Body of pancreas (tissue), 4 donors: ENCODE measurements at places on chromosomes 5 and 9. TPM values are rescaled to one million over a fixed set of nuclear protein-coding genes. Genes with fewer than 3 reads are reported as not detected.

GRCh38 chr5:169801324-169801777 is 164.3 kb downstream of the DOCK2 start:
- DNase-seq: no peak
- H3K4me3 ChIP-seq: no peak overlapping the region
- H3K4me1 ChIP-seq: no peaks in the 10 kb centered on the region
- H3K27ac ChIP-seq: no peak overlapping the region
- no peaks in the 10 kb centered on the region for H3K36me3 ChIP-seq
- no peaks in the 10 kb centered on the region for H3K27me3 ChIP-seq

GRCh38 chr9:117414906-117415331 is at the start of gene ASTN2:
Gene ASTN2 (minus strand): TSS chr9:117415057. CDS start chr9:117414938, 119 bp downstream.
- peak within 1 kb of the TSS; percentile 24 for H3K4me3 ChIP-seq
- no peak within 1 kb of the TSS for H3K27ac ChIP-seq
- H3K4me1 ChIP-seq: peaks cover 29% of the 10 kb centered on the region
- no peaks in the 10 kb centered on the region for H3K36me3 ChIP-seq
- no peaks in the 10 kb centered on the region for H3K27me3 ChIP-seq

- DNase-seq: no peak
- H3K27ac ChIP-seq: no peak overlapping the region
- no peaks in the 10 kb centered on the region for H3K27me3 ChIP-seq
These were observed 38.8 kb downstream of the CWC27 start for GRCh38 chr5:64807520-64807919.

DNA sequence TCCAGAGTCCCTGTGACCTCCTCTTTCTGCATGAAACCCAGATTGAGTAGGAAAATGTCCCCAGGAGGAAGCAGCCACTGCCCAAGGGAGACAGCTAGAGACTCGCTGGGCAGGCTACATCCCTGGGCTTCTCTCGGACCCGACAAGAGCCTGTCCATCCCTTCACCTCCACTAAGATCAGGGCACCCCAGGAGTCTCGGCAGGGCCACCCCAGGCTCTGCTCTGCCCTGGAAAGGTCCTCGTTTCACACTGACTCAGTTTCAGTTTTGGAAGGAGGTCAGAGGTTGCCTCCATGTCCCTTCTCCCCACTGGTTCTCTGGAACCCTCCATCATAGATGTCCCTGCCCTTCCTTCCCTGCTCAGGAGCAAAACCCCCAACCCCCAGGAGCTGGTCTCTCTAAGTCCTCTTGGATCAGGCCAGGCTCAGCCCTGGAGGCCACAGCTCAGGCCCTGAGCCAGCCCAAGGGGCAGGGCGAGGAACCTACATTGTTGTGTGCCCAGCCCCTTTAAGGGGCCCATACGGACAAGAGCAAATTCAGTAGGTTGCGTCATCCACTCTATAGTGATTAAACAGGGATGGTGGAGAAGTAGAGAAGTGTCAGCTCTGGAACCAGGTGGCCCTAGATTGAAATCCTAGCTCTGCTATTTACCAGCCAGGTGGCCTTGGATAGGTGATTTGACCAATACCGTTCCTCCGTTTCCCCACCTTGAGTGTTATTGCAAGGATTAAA is 37.4 kb downstream of the C9orf50 start:
- no peak overlapping the region for H3K27ac ChIP-seq
- no peak overlapping the region for H3K4me3 ChIP-seq
- no peak for DNase-seq

DNA sequence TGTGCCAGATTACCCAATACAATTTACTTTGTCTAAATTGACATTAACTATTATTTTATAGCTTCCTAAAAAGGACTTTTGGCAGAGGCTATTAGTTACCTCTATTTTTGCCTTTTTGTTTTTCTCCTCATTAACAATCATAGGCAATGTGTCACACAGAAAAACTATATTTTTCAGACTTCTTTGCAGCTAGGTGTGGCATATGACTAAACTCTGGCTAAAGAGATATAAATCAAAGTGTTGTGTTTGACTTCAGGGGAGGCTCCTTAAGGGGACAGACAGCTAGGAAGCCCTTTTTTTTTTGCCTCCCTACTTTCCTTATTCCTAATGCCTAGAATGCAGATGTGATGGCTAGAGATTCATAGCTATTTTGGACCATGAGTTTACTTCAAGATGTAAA is 19.7 kb upstream of the GCNT4 start:
- no peaks in the 10 kb centered on the region for H3K27me3 ChIP-seq
- H3K4me1 ChIP-seq: no peaks in the 10 kb centered on the region
- H3K36me3 ChIP-seq: no peaks in the 10 kb centered on the region
- H3K27ac ChIP-seq: no peak overlapping the region

DNA sequence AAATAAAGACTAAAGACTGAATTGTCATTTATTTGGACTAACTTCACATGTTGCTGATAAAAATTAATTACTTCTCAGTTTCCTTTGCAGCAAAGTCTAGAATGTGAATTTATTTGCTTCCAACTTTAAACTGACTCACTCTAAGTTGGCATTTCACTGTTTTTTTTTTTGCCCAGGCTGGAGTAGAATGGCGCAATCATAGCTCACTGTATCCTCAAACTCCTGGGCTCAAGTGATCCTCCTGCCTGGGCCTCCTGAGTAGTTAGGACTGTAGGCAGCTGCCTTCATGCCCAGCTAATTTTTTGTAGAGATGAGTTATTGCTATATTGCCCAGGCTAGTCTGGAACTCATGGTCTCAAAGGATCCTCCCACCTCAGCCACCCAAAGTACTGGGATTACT is 3.5 kb downstream of the CCNB1 start:
- no peaks in the 10 kb centered on the region for H3K36me3 ChIP-seq
- no peak overlapping the region for H3K27ac ChIP-seq
- H3K4me3 ChIP-seq: no peak overlapping the region
- DNase-seq: no peak

GRCh38 chr9:128070874-128071273 is 2.8 kb downstream of the SLC25A25 start:
- no peaks in the 10 kb centered on the region for H3K27me3 ChIP-seq
- H3K4me1 ChIP-seq: peaks cover 62% of the 10 kb centered on the region
- no peak overlapping the region for H3K27ac ChIP-seq
- no peaks in the 10 kb centered on the region for H3K36me3 ChIP-seq
- H3K4me3 ChIP-seq: no peak overlapping the region

GRCh38 chr9:515665-516064 is 301.0 kb downstream of the DOCK8 start:
- no peak overlapping the region for H3K27ac ChIP-seq
- no peak overlapping the region for H3K4me3 ChIP-seq
- DNase-seq: no peak

DNA sequence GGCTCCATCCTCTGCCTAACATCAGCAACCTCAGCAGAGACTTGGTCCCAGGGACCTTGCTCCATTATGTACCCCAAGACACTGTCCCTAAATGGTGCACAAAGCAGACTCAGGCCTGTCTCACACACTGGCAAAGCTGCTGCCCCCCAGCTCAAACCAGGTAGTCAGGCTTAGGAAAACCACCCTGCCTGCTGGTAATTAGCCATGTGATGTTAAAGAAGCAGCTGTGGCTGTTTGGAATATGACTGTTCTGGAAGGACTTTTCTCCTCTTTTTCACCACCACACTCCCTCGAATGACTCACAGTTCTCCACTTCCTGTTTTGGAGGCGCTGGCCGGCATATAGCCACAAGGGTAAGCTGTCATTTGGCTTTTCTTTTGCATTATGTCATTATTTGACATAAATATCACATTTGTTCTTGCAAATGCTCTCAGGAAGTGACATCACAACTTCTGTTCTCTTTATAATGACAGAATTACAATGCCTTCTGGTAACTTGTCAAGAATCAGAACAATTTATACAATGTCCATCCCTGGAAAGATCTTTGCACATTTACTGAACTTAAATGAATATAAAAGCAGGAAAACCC is 113.9 kb downstream of the SUSD1 start:
- no peaks in the 10 kb centered on the region for H3K27me3 ChIP-seq
- H3K36me3 ChIP-seq: peaks cover 3% of the 10 kb centered on the region
- H3K4me1 ChIP-seq: peaks cover 27% of the 10 kb centered on the region
- peak; percentile 75 for DNase-seq

- no peaks in the 10 kb centered on the region for H3K27me3 ChIP-seq
- H3K4me3 ChIP-seq: no peak overlapping the region
- no peaks in the 10 kb centered on the region for H3K36me3 ChIP-seq
- DNase-seq: no peak
These were observed 7.9 kb downstream of the CYSTM1 start for GRCh38 chr5:140182803-140183367.

DNA sequence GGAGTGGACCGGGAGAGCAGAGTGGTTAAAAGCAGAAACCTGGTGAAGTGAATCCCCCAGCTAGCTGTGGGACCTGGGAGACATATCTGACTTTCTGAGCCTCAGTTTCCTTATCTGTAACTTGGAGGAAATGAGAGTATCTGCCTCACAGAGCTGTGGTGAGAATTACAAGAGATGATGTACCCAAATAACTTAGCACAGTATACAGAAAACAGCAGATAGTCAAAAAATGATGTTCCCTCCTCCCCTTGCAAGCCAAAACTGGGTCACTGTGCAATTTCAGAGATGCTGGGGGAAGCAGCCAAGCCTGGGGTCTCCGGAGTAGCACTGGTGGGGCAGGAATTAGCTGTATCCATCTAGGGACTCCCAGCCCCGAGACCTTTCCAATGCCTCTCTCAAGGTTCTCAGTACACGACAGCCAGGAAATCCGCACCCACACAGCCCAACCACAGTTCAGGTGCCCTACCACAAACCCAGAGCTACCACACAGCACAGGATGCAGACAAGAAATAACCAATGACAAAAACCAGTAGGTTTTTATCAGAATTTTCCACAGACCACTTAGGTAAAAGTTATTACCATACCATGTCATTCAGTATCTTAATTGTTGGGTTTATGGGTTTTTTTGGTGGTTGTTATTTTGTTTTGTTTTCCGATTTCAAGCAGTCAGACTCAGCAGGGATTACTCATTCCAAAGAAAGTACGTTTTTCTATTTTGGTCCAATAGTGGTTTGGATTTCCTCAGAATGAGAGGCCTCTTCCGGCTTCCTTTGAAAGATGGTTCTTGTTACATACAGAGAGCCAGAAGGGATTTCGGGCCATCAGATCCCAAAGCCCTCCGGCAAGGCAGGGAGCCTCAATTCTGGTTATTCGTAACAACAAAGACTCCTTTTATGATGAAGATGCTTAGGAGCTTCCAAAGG is 4.9 kb upstream of the HRH2 start:
- no peaks in the 10 kb centered on the region for H3K36me3 ChIP-seq
- peaks cover 7% of the 10 kb centered on the region for H3K4me1 ChIP-seq
- H3K27ac ChIP-seq: no peak overlapping the region
- no peaks in the 10 kb centered on the region for H3K27me3 ChIP-seq
- H3K4me3 ChIP-seq: no peak overlapping the region

GRCh38 chr5:167528651-167529050 is 762.8 kb upstream of the WWC1 start:
- no peaks in the 10 kb centered on the region for H3K36me3 ChIP-seq
- no peaks in the 10 kb centered on the region for H3K4me1 ChIP-seq
- H3K4me3 ChIP-seq: no peak overlapping the region
- H3K27me3 ChIP-seq: no peaks in the 10 kb centered on the region

- H3K27me3 ChIP-seq: no peaks in the 10 kb centered on the region
- no peaks in the 10 kb centered on the region for H3K36me3 ChIP-seq
- no peak for DNase-seq
- no peaks in the 10 kb centered on the region for H3K4me1 ChIP-seq
These were observed 69.9 kb downstream of the CYFIP2 start for GRCh38 chr5:157335534-157336422.

GRCh38 chr9:121551985-121552753 is 52.5 kb upstream of the GGTA1 start:
- DNase-seq: no peak
- H3K36me3 ChIP-seq: no peaks in the 10 kb centered on the region
- peaks cover 20% of the 10 kb centered on the region for H3K4me1 ChIP-seq
- no peak overlapping the region for H3K4me3 ChIP-seq
- H3K27me3 ChIP-seq: no peaks in the 10 kb centered on the region

DNA sequence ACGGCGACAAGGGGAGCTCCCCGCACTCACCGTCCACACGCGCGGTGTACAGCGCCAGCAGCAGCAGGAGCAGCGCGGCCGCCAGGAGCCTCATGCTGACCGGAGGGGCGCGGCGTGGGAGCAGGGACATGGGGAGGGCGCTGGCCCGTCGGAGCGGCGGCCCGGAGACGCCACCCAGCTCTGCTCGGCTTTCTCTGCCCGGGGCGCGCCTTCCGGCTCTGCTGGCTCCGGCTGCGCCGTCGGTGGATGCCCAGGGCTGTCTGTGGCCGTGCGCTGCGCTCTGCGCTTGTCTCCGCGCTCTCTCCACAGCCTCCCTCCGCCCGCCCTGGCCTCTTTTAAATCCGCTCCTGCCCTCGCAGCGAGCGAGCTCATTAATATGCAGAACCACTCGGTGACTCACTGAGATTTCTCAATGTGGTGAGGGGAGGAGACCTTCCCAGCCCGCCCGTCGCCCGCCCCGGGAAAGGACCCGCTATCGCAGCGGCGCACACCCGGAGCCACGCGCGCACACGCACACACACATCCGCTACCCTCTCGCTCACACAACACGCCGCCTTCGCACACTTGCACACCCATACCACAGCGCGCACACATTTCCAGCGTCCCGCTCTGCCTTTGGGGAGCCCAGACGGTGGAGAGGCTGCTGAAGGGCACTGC is at the start of gene CXCL14:
TSS of gene CXCL14 (minus strand) at position 307 of the 657 bp plus-strand sequence. CDS start at position 94, 213 bp downstream.
- H3K4me3 ChIP-seq: no peak within 1 kb of the TSS
- H3K36me3 ChIP-seq: no peaks in the 10 kb centered on the region
- DNase-seq: no peak
- H3K27ac ChIP-seq: no peak within 1 kb of the TSS
- H3K27me3 ChIP-seq: peaks cover 3% of the 10 kb centered on the region

DNA sequence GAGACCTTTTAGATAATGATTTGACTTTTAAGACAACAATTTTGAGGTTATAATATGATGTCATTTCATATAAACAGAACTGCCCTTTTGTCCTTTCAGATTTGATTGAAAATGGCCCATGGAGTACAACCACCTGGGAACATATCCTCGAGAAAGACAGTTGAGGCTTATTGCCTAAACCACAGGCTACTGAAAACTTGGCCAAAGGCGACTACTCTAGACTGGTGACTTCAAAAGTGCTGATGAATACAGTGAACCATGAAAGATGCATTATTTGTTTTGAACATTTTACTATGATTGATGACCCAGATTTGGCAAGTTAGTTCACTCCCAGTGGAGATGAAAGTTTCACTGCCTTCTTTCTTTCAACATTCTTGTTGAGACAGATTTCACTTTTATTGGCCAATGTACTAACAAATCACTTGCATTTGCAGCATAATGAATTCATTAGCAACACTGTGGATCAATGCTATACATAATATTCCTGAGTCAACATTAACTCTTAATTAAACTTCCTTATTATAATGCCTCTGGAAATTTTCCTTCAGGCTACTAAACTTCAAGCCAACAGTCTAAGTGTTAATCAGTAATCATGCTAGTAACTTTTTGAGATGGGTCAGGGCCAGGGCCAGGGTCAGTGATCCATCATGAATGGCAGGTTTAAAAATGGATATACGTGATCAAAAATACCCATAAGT is 480.3 kb downstream of the RAB3C start:
- DNase-seq: no peak
- no peaks in the 10 kb centered on the region for H3K36me3 ChIP-seq
- H3K27ac ChIP-seq: peak overlapping the region; percentile 1
- H3K4me1 ChIP-seq: peaks cover 14% of the 10 kb centered on the region
- no peaks in the 10 kb centered on the region for H3K27me3 ChIP-seq

Gene PKD2L2
- not detected for total RNA-seq

Gene NDUFS4
- 39.6 TPM for total RNA-seq

Gene CCDC192
- total RNA-seq: not detected

Gene TXNDC8
- total RNA-seq: not detected

Gene DIPK1B
- total RNA-seq: 2.0 TPM
